GM23338 (cell line): ENCODE measurements at places on chromosomes 6 and 20. TPM values are rescaled to one million over a fixed set of nuclear protein-coding genes. Genes with fewer than 3 reads are reported as not detected.

DNA sequence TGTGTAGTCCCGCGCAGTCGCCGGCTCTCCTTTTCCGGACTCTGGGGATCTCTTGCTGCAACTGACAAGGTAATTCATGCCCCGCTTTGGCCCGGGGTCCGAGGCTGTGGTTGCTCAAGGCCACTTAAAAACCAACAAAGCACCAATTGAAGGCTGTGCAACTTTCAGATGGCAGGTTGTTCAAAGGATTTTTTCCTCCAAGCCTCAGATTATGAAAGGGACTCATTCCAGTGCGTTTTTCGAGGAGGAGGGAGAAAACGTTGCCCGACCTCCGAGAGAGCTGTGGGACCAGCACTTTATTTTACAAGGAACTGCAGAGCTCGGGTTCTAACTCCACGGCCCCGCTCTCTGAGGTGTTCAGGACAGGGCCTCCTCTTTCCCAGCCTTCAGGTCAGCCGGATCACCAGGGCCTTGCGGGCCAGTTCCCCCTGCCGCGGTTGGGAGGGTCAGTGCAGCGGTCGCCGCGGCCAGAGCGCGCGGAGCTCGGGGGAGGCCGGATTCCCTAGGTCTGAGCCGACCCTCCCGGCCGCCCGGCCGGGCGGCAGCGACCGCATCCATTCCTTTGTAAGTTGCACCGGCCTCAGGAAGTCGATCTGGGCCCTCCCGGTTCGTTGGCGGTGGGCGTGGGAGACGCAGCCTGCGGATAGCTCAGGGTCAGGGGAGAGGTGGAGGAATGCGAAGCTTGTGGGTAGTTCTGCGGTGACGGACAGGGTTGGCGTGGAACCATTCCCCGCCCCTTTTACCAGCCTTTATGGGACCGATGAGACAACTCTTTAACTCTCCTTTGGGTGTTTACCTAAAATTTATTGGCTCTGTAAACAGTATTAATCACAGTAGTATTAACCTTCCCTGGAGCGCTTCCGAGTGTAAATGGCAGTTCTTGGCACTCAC is 1.6 kb downstream of the UTRN start:
- peaks cover 33% of the 10 kb centered on the region for H3K27me3 ChIP-seq
- H3K27ac ChIP-seq, result no peak overlapping the region
- H3K36me3 ChIP-seq, result no peaks in the 10 kb centered on the region
- peaks cover 16% of the 10 kb centered on the region for H3K4me1 ChIP-seq
- DNase-seq, result peak; percentile 95

DNA sequence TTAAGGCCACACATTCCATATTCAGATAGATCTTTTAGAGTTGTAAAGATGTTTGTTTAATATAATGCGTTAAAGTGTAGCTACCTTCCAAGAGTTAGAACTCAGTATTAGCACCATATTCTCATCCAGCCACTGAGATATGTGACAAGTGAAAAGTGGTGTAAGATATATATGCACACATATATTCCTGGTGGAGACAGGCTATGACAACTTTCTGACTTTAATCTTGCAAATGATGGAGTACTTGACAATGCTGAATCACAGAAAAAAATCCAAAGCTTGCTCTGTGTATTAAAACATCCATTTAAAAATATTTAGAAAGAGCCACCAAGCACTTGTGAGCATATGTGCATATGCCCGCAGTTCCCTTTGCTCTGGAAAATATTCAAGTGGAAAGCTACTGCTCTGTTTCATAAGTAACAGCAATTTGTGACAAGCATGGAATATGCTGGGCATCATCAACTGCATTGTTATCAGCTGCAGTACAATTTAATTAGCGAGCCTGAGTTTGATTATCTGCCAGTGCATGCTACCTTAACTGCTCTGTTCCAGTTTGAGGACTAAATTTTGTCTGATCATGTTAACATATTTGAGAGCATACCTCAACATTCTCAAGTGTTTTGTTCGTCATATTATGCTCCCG is 64.8 kb downstream of the VIP start:
- DNase-seq, result no peak
- H3K36me3 ChIP-seq, result no peaks in the 10 kb centered on the region
- H3K4me3 ChIP-seq, result no peak overlapping the region
- H3K4me1 ChIP-seq, result no peaks in the 10 kb centered on the region
- H3K27me3 ChIP-seq, result no peaks in the 10 kb centered on the region

DNA sequence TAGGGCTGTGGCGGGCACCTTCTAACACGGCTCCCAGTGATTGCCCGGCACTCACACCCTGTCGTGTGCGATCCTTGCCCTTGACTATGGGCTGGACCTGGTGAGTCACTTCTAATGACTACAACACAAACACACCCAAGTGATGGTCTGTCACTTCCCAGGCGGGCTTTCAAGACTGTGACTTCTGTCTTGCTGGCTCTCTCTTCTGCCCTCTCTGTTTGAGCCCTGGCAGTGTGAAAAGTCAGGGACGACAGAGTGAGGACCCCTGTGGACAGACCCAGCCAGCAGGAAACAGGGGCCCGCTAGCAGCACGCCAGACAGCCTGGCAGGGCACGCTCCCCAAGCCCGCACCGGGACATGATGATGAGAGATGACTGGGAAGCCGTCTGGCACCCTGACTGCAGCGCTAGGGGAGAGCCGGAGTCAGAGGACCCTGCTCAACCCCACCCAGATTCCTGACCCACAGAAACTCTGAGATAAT is 43.0 kb downstream of the KIF16B start:
- DNase-seq, result no peak
- no peak overlapping the region for H3K4me3 ChIP-seq
- H3K4me1 ChIP-seq, result peaks cover 27% of the 10 kb centered on the region
- H3K27me3 ChIP-seq, result no peaks in the 10 kb centered on the region
- H3K27ac ChIP-seq, result no peak overlapping the region

The GGTLC1 gene
- not detected in 2 replicates for total RNA-seq

The DCDC2 gene
- 0.50 and 0.59 TPM in 2 replicates for total RNA-seq

The PPIL6 gene
- total RNA-seq, result 1.5 and 1.7 TPM in 2 replicates
